ENCODE measurements at places on chromosomes 12 and 14.
A peak's percentile ranks its signal among the peaks of the same experiment; 100 is the strongest.

DNA sequence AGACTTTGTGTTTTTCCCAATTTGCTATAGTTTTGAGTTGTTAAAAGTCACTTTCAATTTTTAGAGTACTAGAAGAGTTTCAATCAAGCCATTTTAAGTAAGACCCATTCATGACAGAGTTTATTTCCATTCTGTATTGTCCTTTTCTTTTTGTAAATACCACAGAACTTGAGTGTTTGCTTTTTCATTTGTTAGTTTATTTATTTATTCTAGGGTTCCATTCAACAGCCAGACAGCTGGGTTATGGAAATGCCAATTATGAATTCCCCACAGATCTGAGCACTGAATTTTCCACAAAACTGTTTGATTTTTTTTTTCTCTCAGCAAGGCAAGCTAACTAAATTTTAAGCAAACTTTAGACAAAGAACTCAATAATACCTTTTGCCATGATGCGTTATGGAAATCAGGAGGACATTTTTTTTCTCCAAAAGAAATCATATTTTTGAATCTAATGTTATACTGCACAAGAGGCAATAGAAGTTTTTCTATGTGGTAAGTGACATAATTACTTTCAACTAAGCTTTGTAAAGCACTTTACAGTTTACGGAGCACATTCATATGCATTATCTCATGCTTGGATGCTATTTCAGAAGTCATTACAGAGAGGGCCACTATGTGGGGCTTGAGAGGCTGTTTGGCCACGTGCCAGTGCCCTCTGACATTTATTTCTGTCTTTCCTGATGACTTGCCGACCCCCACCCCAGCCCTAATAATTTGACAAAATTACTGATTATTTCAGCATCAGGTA lies 181.5 kb downstream of the VRK1 start:
- DNase-seq, result no peak

DNA sequence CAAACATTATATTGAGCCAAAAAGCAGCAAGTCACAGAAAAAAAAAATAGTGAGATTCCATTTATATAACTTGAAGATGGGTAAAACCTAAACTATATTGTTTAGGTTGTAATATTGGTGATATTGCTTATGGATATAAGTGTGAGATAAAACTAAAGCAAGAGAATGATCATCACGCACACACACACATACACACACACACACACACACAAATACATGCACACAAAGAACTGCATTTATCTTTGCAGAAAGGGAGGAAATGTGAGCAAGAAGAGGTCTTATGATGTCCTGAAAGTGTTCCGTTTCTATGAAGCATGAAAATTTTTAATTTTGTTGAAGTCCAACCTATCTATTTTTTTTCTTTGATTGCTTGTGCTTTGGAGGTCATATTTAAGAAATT lies 16.4 kb upstream of the AMN1 start:
- DNase-seq, result no peak

DNA sequence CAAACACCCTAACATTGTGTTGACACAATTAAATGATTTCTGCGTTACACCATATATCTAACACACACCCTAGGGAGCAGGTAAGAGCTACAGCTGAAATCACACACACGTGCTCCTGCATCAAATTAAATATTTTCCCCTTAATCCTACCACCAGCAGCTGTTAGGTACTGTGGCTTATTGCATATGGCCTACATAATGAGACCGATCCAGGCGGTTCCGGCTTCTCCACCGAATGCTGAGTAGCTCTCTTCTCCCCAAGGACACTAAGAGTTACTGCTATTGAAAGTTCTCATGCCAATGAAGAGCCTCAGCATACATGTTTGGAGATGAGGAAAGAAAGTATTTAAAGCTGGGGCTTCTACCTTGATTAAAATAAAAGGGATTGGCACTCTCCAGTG lies 472.2 kb upstream of the STXBP6 start:
- DNase-seq, result no peak

GRCh38 chr12:27094726-27095125 lies 12.3 kb upstream of the C12orf71 start:
- no peak for DNase-seq

DNA sequence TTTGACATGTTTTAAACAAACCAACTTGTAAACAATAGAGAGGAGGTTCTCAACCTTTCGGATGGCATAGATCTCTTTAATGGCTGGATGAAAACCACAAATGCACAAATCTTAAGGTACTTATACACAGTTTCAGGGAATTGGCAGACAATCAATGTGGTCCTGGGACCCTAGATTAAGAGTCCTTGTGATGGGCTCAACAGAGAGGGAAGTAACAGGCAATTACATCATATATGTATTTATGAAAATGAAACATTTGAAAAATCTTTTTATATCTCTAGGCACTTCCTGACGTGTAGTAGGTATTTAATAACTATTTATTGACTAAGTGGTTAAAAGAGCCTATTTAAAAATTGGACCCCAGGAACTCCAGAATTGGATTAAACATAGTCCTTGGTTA lies 897 bp downstream of the ACTR10 start:
- DNase-seq, result no peak

DNA sequence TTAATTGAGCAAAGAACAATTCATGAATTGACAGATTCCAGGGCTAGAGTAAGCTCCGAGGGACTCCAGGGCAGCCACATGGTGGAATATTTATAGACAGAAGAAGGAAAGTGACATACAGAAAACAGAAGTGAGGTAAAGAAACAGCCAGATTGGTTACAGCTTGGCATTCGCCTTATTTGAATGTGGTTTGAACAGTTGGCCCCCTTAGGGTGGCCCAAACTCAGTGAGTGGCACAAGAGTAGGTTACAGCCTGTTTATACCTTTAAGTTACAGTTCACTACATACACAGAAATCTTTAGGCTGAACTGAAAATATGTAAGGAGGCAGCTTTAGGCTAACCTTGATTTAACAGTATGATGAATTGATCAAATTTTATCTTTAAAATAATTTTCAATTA lies 174.5 kb upstream of the CNOT2 start:
- DNase-seq, result no peak

- DNase-seq, result peak; percentile 47
Measured at GRCh38 chr14:32623300-32624093, 294.4 kb downstream of the AKAP6 start.

GRCh38 chr12:1918081-1918883 lies at the start of gene CACNA2D4:
CACNA2D4 (minus strand) TSS chr12:1918652; CDS start chr12:1918473, 179 bp downstream.
- peak; percentile 11 for DNase-seq

DNA sequence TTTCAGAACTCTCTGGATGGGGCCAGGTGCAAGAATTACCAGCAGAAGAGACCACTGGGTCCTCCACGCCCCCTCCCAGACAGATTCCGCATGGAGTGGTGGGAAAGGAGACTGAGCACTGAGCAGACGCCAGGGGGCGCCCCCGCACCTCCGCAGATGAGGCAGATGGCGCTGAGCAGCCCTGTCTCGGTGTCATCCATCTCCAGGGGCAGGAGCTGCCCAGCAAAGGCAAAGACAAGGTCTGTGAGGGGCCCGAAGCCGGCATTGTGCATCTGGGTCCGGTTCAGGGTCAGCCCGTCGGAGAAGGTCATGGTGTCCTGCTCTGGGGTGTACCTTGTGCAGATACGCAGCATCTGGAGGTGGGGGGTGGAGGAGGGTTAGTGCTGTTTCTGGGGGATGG lies 6.3 kb upstream of the ITGB7 start:
- DNase-seq, result peak; percentile 70

GRCh38 chr14:91135039-91135438 lies 21.2 kb downstream of the DGLUCY start:
- DNase-seq, result no peak
